ENCODE measurements at places on chromosomes 6 and 20. TPM values are rescaled to one million over a fixed set of nuclear protein-coding genes. Genes with fewer than 3 reads are reported as not detected.

GRCh38 chr6:158323561-158323958, 11.3 kb downstream of the TULP4 start:
- peak overlapping the region; percentile 84 for H3K27ac ChIP-seq
- DNase-seq, result no peak
- H3K27me3 ChIP-seq, result no peaks in the 10 kb centered on the region
- H3K4me1 ChIP-seq, result peaks cover 25% of the 10 kb centered on the region
- H3K4me3 ChIP-seq, result no peak overlapping the region

NRSN1 gene
- polyA plus RNA-seq, result not detected

DNA sequence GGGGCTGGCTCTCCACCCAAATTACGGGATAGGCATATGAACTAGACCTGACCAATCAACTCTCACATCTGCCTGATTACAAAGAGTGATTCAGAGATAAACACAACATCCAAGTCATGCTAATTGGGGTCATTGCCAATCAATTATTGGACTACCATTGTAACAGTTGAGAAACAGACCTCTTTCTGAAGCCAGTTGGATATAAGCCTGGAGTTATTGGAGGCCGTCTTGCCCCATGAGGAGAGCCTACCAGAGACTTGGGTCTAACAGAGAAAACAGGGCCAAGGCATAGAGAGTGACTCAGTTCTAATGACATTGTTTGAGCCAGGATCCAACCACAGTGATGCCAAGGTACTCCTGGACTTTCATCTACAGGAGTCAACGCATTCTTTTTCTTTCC, 39.4 kb upstream of the HIVEP2 start:
- no peak overlapping the region for H3K27ac ChIP-seq
- no peak for DNase-seq
- H3K4me3 ChIP-seq, result no peak overlapping the region
- no peaks in the 10 kb centered on the region for H3K4me1 ChIP-seq
- no peaks in the 10 kb centered on the region for H3K27me3 ChIP-seq

DNA sequence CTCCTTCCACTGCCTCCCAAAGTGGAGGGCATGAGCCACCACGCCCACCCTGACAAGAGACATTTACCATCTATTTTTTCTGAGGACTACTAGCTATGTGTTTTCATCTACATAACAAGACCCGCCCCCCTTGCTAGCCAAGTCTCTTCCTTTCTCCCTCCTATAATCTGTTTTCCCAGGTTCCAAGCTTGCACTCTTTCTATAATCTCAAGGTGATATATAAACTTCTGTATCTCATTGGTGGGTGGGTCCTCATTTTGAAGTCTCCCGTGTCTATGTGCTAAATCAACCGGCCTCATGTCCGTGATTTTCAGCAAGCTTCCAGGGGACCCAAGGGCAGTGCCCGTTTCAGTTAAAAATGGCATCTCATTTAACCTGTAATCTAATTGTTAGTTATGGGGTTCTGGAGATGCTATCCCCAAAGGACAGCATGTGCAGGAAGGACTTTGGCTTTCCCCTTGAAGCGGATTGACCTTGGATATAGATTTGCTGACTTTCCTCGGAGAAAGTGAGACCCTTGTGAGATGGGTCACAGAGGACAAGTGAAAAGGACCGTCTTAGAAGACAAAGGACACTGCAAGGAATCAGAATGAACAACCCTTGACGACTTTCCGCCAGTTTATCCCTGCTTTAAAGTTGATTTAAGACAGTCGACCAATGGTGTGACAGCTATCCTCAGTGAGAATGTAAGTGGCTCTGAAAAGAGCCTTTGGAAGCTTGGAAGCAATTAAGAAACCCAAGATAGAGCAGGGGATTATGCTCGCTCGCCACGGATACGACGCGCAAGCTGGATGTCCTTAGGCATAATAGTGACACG, 22.4 kb downstream of the OR2B2 start:
- H3K36me3 ChIP-seq, result no peaks in the 10 kb centered on the region
- DNase-seq, result no peak
- peaks cover 23% of the 10 kb centered on the region for H3K4me1 ChIP-seq
- H3K27me3 ChIP-seq, result no peaks in the 10 kb centered on the region
- H3K4me3 ChIP-seq, result peak overlapping the region; percentile 34

DNA sequence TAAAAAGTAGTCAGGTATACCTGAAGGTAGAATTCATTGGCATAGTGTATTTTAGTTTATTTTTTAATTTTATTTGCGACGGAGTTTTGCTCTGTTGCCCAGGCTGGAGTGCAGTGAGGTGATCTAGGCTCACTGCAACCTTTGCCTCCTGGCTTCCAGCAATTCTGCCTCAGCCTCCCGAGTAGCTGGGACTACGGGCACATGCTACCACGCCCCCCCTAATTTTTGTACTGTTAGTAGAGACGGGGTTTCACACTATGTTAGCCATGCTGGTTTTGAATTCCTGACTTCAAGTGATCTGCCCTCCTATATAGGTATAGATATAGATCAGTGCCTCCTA, 102.8 kb upstream of the PRSS16 start:
- DNase-seq, result no peak
- no peaks in the 10 kb centered on the region for H3K36me3 ChIP-seq
- H3K27me3 ChIP-seq, result no peaks in the 10 kb centered on the region
- H3K4me3 ChIP-seq, result peak overlapping the region; percentile 77

DNA sequence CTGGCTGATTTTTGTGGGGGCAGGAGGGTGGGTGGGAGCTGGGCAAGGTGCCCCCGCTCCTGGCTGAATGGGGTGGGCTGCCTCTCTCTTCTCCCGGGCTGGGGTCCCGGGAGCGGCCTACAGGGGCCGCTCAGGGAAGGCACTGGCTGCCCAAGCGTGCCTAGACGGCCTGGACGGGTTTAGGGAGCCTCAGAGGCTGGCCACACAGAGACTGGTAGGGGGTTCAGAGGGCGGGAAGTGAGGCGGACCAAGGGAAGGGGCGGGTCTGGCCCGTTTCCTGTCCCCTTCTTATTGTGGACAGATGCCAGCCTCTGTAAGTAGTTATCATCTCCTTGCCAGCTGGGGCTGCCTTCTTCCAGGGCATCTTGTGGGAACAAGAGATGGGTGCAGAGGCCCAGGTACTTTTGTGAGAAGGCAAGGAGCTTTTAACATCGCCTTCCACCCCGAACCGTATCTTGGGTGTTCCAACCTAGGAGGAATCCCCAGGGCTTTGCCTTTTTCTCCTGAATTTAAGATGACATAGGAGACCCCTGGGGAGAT, 437 bp downstream of the CD40 start:
- H3K36me3 ChIP-seq, result no peaks in the 10 kb centered on the region
- H3K27me3 ChIP-seq, result peaks cover 33% of the 10 kb centered on the region
- no peak overlapping the region for H3K27ac ChIP-seq
- no peak overlapping the region for H3K4me3 ChIP-seq
- DNase-seq, result no peak
- no peaks in the 10 kb centered on the region for H3K4me1 ChIP-seq

DNA sequence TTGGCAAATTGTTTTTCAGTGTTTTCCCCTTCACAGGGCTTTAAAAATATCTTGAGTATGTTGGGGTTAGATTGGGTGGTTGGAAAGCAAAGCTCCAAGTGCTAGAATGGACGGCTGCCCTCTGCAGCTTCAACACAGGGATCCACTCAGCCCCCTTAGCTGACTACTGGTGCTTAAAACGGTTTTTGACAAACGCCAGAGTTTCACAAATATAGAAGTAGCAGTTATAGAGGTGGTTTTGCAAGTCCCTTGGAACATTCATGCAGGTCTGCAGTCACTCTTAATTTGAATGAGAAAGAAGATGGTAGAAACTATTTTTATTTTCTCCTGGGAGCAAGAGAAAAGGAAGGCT, 175.9 kb downstream of the ARID1B start:
- no peaks in the 10 kb centered on the region for H3K36me3 ChIP-seq
- H3K27me3 ChIP-seq, result no peaks in the 10 kb centered on the region
- H3K27ac ChIP-seq, result peak overlapping the region; percentile 47
- peaks cover 40% of the 10 kb centered on the region for H3K4me1 ChIP-seq
- H3K4me3 ChIP-seq, result no peak overlapping the region

DNA sequence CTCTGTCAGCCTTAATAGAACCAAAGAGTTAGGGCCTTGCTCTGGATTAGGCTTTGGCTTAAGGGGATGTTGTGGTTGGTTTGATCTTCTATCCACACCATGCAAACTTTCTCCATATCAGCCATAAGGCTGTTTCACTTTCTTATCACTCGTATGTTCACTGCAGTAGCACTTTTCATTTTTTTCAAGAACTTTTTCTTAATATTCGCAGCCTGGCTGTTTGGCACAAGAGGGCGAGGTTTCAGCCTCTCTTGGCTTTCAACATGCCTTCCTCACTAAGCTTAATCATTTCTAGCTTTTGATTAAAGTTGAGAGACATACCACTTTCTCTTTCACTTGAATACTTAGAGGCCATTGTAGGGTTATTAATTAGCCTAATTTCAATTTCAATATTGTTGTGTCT, 193.1 kb downstream of the NRN1 start:
- H3K4me3 ChIP-seq, result no peak overlapping the region
- H3K27ac ChIP-seq, result no peak overlapping the region
- H3K36me3 ChIP-seq, result no peaks in the 10 kb centered on the region
- no peak for DNase-seq
- H3K4me1 ChIP-seq, result no peaks in the 10 kb centered on the region
- no peaks in the 10 kb centered on the region for H3K27me3 ChIP-seq

GRCh38 chr6:56803594-56803993, 151.3 kb upstream of the BEND6 start:
- no peak for DNase-seq
- peaks cover 5% of the 10 kb centered on the region for H3K4me1 ChIP-seq
- H3K27me3 ChIP-seq, result no peaks in the 10 kb centered on the region
- no peak overlapping the region for H3K27ac ChIP-seq
- no peaks in the 10 kb centered on the region for H3K36me3 ChIP-seq

ABHD16A gene
- 94.7 TPM for polyA plus RNA-seq

GRCh38 chr20:10581823-10582222, 92.0 kb downstream of the JAG1 start:
- H3K27ac ChIP-seq, result no peak overlapping the region
- no peaks in the 10 kb centered on the region for H3K36me3 ChIP-seq
- no peak for DNase-seq
- no peak overlapping the region for H3K4me3 ChIP-seq

TINAG gene
- polyA plus RNA-seq, result 0.26 TPM

SPTLC3 gene
- 36.3 TPM for polyA plus RNA-seq

- H3K4me3 ChIP-seq, result no peak overlapping the region
- H3K27ac ChIP-seq, result no peak overlapping the region
Measured at GRCh38 chr6:43947860-43948259, 177.8 kb downstream of the VEGFA start.

- no peak overlapping the region for H3K4me3 ChIP-seq
- peaks cover 28% of the 10 kb centered on the region for H3K4me1 ChIP-seq
- H3K27me3 ChIP-seq, result no peaks in the 10 kb centered on the region
- peaks cover 4% of the 10 kb centered on the region for H3K36me3 ChIP-seq
- H3K27ac ChIP-seq, result peak overlapping the region; percentile 95
Measured at GRCh38 chr20:32191873-32192272, 15.7 kb downstream of the PLAGL2 start.

DNA sequence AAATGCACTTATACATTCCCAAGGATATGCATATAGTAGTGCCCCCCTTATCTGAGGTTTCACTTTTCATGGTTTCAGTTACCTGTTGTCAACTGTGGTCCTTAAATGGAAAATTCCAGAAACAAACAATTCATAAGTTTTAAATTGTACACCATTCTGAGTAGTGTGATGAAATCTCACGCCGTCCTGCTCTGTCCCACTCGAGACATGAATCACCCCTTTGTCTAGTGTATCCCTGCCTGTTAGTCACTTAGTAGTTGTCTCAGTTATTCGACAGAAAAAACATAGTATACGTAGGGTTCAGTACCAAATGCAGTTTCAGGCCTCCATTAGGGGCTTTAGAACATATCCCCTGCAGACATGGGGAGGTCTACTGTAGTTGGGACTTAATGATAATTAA, 57.0 kb downstream of the MAP1LC3A start:
- H3K4me1 ChIP-seq, result no peaks in the 10 kb centered on the region
- H3K4me3 ChIP-seq, result no peak overlapping the region
- DNase-seq, result no peak
- H3K27me3 ChIP-seq, result no peaks in the 10 kb centered on the region

GRCh38 chr6:128240024-128240428, 280.4 kb downstream of the PTPRK start:
- no peaks in the 10 kb centered on the region for H3K27me3 ChIP-seq
- H3K4me3 ChIP-seq, result no peak overlapping the region
- no peak for DNase-seq
- H3K27ac ChIP-seq, result no peak overlapping the region
- H3K36me3 ChIP-seq, result no peaks in the 10 kb centered on the region

GRCh38 chr6:138719744-138720143, 53.8 kb upstream of the CCDC28A start:
- H3K4me3 ChIP-seq, result no peak overlapping the region
- H3K27me3 ChIP-seq, result no peaks in the 10 kb centered on the region
- H3K27ac ChIP-seq, result no peak overlapping the region
- H3K36me3 ChIP-seq, result no peaks in the 10 kb centered on the region
- peaks cover 13% of the 10 kb centered on the region for H3K4me1 ChIP-seq
